ENCODE measurements at places on chromosomes 5 and 9.

DNA sequence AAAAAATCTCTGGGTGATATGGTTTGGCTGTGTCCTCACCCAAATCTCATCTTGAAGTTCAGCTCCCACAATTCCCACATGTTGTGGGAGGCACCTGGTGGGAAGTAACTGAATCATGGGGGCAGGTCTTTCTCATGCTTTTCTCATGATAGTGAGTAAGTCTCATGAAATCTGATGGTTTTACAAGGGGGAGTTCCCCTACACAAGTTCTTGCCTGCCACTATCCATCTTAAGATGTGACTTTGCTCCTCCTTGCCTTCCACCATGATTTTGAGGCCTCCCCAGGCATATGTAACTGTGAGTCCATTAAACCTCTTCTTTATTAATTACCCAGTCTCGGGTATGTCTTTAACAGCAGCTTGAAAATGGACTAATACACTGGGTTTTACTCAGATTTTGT, 513.9 kb downstream of the TLE4 start:
- no peak for DNase-seq

- no peak for DNase-seq
Observed at GRCh38 chr5:2863675-2864433, 112.4 kb upstream of the IRX2 start.

DNA sequence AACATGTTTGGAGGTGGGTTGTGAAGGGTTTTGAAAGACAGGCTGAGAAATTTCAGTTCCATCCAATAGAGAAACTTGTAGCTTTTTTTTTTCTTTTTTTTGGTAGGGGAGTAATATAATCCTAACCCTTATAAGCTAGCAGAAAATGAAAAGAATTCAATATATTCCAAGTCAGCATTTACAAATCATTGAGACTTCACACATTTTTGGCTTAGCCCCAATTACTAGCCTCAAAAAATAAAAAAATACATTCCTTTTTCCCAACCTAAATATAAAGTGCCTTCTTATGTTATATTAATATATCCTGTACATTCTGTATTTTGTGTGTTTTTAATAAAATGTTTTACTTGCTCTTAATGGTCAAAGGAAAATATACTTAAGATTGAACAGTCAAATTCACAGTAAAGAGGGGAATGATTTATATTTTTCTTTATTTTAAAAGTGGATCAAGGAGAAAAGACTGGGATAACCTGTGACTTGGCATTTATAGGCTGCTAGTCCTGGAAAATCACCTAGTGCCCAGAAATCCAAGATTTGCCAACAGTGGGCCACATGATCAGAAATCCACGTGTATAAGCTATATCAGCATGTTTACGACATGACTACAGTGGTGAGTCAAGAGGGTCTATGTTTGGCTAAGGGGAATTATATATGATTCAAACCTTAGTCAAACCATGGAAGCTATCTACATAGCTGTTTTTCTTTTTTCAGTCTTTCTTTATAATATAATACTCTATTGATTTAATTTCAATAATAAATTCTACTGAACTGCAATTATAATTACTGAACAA, 14.5 kb downstream of the HACD4 start:
- DNase-seq: peak; percentile 91

DNA sequence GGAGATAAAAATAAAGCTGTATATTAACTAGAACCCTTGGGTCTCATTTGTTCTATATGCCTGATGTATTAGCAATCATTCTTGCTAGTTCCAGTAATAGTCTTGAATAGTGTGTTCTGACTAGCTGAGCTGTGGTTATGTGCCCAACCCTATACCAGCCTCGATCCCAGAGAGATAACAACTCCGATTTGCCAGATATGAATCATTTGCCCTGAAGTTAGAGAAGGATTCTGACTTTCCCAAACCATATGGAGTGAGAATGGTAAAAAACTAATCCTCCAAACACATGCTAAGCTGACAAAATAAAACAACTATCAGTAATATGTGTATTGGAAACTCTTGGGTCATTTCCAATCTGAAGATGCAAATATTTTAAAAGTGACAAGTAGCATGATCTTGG, 64.8 kb downstream of the ALDH1A1 start:
- DNase-seq: no peak

- DNase-seq: no peak
Observed at GRCh38 chr5:154092356-154093141, 53.8 kb downstream of the MFAP3 start.

GRCh38 chr9:11374926-11375325, 762.1 kb upstream of the PTPRD start:
- DNase-seq: no peak

- DNase-seq: no peak
Observed at GRCh38 chr9:138050472-138051330, 173.1 kb downstream of the CACNA1B start.

GRCh38 chr5:170585273-170585948, 81.6 kb downstream of the KCNIP1 start:
- DNase-seq: no peak

GRCh38 chr5:145483212-145483611, 351.9 kb downstream of the PRELID2 start:
- DNase-seq: peak; percentile 50

DNA sequence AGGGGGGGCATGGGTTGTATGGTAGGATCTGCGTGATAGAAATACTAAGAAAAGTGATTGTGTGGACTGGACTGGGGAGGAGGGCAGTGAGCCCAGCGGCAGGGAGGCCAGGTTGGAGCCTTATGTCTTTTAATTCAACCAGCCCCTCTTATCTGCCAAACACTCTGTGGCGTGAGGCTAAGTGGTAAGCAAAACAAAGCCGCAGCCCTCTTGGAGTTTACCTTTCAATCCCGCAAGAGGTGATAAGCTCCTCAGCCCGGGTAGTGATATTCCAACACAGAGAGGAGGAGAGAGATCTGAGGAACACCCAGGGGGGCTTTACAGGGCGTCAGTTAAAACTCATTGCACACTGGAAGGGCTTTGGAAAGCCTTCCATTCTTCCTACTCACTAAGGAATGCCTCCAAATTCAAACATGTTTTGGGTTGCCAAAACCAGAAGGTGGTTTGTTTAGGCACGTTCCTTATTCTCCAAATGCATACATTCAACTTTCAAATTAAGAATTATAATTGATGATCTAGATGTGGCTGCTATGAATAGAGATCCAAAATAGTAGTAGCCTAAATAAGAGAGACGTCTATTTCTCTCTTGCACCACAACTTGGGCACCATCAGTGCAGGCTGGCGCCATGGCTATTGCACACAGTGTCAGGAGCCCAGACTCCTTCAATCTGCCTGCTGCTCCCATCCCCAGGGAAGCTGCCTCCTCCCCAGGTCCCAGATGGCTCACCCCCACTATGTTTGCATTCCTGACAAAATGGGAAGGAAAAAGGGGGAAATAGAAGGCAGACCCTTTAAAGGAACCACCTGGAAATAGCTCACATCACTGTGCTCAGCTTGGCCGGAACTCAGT, 75.1 kb upstream of the FSTL4 start:
- DNase-seq: no peak

GRCh38 chr5:138873466-138874221, 1.5 kb downstream of the LRRTM2 start:
- DNase-seq: no peak

- DNase-seq: no peak
Observed at GRCh38 chr5:122097391-122097790, 19.3 kb upstream of the LOX start.

DNA sequence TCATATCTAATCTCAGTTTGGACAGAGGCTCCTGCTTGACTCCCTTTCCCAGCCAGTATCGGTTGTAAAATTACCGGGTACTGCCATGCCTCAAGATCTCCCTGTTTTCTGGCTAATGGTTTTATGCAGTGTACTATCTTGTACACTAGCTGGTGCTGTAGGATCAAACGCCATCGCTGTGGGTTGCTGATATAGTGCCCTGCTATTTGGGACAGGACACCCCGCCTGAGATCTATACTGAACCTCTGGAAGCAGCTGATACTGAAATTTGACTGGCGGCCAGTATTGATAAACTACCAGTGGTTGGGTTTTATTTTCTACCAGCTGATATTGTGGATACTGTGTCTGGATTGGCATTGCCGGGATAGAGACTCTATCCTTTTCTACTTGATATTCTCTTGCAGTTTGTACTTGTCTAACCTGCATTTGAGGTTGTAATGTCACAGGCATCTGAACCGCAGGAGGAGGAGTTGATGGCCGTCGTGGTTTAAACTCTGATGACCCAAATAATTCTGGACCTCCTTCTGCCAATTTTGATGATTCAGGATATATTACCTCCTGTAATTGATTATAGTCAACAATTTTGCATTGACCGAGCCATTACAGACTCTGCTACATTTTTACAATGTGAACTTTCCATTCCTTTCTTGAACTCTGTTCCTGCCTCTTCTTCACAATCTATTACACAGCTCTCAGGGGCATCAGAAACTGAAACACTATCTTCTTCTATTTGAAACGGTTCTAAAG, 112.5 kb upstream of the LARP1 start:
- peak; percentile 18 for DNase-seq

GRCh38 chr5:91906027-91906426, 522.9 kb upstream of the ARRDC3 start:
- no peak for DNase-seq

GRCh38 chr5:158292981-158293380, 434.0 kb upstream of the CLINT1 start:
- DNase-seq: no peak

- DNase-seq: no peak
Observed at GRCh38 chr5:169356181-169356580, 55.2 kb upstream of the SLIT3 start.

- peak; percentile 86 for DNase-seq
Observed at GRCh38 chr9:16241231-16241630, 629.2 kb downstream of the BNC2 start.

- DNase-seq: no peak
Observed at GRCh38 chr5:43497311-43498104, 13.8 kb upstream of the TMEM267 start.

DNA sequence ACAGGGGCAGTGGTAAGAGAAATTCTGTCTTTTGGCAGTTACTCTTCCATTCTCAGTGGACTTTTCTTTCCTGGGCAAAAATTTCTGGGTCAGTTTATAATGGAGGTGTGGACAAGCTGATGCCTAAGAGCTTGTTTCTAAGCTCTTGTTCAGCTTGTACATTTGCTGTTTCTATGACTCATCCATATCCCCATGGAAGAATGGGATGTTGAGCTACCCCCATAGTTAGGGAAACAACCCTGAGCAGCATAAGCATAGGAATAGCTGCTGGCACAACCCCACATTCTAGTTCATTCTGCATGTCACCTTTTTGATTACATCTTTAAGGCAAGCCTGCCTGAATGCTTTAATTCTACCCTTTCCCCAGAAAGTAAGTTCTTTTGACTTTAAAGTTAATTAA, 173.3 kb downstream of the PSAT1 start:
- DNase-seq: no peak

DNA sequence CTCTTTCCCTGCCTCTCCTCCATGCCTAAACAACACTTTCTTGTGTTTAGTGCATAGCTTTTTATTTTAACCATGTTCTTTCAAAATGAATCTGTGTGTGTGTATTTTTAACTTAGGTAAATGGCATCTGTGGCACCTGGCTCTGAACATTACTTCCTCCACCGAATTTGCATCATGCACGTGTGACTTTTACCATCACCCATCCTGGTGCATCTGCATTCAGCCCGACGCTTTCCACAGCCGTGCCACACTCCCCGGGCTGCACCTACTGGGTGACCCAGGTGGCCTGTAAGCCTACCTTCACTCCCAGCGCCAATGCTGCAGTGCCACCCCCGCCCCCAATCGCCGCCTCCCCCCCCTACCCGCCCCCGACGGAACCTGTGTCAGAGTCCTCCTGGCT, 12.7 kb upstream of the FCN1 start:
- DNase-seq: no peak

GRCh38 chr5:54000011-54000410, 310.4 kb downstream of the ARL15 start:
- no peak for DNase-seq

GRCh38 chr9:133876144-133876543, 116.0 kb downstream of the VAV2 start:
- DNase-seq: no peak

DNA sequence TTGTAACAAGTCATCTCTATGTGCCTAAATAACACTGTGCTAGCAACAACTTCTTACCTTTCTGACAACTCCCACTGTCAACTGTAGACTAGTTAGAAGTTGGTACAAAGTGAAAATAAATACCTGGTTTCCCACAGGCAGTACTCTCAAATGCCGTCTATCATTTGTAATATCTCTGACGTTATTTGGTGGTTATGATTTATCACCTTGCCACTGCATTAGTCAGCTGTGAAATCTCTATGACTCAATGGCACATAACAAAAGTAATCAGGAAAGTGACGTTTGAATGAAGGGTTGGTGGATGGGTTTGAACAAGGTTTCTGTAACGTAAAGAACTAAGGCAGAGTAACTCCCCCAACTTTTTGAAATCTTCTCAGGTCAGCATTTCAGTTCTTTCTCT, 592.3 kb downstream of the MAT2B start:
- no peak for DNase-seq

DNA sequence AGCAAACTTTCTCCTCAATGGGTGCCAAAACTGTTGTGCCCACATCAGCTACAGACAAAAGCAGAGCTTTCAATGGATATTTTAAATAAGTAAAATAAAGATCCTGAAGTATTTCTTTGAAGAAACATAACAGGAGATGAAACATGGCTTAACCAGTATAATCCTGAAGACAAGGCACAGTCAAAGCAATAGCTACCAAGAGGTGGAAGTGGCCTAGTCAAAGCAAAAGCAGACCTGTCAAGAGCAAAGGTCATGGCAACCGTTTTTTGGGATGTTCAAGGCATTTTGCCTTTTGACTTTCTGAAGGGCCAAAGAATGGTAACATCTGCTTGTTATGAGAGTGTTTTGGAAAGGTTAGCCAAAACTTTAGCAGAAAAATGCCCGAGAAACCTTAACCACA, 77.9 kb downstream of the ANXA1 start:
- DNase-seq: no peak

GRCh38 chr5:159878988-159879471, 37.3 kb upstream of the ADRA1B start:
- peak; percentile 86 for DNase-seq

DNA sequence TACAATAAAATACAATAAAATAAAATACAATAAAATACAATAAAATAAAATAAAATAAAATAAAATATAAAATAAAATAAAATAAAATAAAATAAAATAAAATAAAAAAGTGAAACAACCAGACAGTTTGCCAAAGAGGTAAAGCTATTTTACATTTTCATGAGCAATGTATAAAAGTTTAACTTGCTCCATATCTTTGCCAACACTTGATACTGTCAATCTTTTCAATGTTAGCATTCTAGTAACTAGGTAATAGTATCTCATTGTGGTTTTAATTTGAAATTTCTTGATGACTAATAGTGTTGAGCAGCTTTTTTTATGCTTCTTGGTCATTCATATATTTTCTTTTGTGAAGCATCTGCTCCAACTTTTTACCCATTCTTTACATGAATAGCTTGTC, 17.3 kb downstream of the TTC33 start:
- DNase-seq: peak; percentile 25

- DNase-seq: no peak
Observed at GRCh38 chr9:99475401-99476065, 253.5 kb downstream of the SEC61B start.

GRCh38 chr5:138772986-138773594, 19.9 kb downstream of the CTNNA1 start:
- DNase-seq: no peak
